ENCODE measurements at places on chromosomes 7 and 10. TPM values are rescaled to one million over a fixed set of nuclear protein-coding genes. Genes with fewer than 3 reads are reported as not detected.

Gene CDH23
- total RNA-seq, result 14.1 TPM

DNA sequence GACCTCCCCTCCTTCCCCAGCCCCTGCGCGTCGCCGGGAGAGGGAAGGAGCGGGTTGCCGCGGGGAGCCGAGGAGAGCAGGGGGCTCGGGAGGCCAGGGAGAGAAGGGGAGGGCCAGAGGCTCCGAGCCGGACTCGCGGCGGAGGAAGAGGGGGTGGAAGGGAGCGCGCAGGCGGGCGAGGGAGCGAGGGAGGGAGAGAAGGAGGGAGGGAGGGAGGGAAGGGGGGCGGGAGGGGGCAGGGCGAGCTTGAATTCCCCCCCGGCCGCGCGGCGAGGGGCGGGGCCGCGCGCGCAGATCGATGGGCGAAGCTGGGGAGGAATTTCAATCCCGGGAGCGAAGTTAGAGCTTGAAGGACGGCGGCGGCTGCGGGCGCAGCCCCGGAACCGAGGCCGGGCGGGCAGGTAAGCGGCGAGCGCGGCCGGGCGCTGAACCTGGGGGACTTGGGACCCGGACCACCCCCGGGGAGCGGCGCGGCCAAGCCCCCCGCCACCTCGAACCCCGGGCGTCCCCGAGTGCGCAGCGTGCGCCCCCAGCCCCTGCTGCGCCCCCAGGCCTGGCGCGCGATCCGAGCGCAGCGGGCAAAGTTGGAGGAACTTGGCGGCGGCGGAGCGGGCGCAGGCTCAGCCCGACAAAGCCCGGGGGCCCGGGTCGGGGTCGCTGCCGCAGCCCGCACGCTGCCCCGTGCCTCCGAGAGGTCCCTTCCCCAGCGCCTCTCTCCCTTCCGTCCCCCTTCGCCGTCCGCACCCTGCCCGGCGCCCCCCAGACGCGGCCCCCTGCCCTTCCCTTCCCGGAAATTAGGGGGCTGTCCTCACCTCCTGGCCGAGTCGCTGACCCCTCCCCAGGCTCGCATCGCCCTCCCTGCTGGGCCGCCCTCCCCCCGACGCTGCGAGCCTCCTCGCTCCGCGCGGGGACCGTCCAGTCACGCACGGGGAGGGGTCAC, at the start of gene ELFN1:
Gene ELFN1, plus strand, starts transcription at position 324 of the 940 bp plus-strand sequence. CDS start 74,320 bp downstream, outside the sequence.
- H3K27me3 ChIP-seq, result peaks cover 10% of the 10 kb centered on the region
- no peak within 1 kb of the TSS for H3K4me3 ChIP-seq
- no peak for DNase-seq
- H3K27ac ChIP-seq, result no peak within 1 kb of the TSS
- H3K4me1 ChIP-seq, result no peaks in the 10 kb centered on the region
- no peaks in the 10 kb centered on the region for H3K36me3 ChIP-seq

- DNase-seq, result no peak
- no peaks in the 10 kb centered on the region for H3K4me1 ChIP-seq
- no peaks in the 10 kb centered on the region for H3K27me3 ChIP-seq
- H3K27ac ChIP-seq, result no peak overlapping the region
- H3K4me3 ChIP-seq, result no peak overlapping the region
- H3K36me3 ChIP-seq, result peaks cover 24% of the 10 kb centered on the region
Observed at GRCh38 chr7:140364819-140365218, 33.5 kb downstream of the SLC37A3 start.

DNA sequence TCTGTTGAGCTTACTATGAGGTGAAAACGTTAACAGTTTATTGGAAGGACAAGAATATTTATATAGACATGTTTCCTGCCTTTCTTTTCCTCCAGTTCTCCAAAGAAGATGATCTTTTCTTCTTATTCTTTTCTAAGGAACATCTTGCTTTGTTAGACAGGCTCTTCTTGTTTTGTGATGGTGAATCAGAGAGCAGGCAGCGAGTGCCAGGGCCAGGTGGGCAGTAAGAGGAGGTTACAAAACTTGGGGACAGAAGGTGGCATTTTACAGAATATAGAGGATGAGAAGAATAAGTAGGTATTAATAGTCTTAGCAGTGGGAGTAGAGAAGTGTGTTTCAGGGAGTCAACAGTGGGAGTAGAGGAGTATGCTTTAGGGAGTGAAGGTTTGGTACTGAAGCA, 223.6 kb downstream of the ARL4A start:
- H3K4me1 ChIP-seq, result no peaks in the 10 kb centered on the region
- no peak overlapping the region for H3K27ac ChIP-seq
- no peak for DNase-seq
- H3K36me3 ChIP-seq, result no peaks in the 10 kb centered on the region

- H3K4me1 ChIP-seq, result no peaks in the 10 kb centered on the region
- no peak overlapping the region for H3K4me3 ChIP-seq
- DNase-seq, result no peak
- H3K27ac ChIP-seq, result no peak overlapping the region
- H3K36me3 ChIP-seq, result no peaks in the 10 kb centered on the region
Observed at GRCh38 chr7:81925530-81925929, 155.7 kb upstream of the HGF start.

DNA sequence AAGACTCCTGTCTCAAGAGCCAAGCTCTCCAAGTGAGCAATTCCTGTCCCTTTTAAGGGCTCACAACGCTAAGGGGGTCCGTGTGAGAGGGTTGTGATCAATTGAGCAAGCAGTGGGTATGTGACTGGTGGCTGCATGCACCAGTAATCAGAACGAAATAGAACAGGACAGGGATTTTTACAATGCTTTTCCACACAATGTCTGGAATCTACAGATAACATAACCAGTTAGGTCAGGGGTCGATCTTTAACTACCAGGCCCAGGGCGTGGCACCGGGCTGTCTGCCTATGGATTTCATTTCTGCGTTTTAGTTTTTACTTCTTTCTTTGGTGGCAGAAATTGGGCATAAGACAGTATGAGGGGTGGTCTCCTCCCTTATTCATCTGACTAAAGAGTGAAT, 54.9 kb upstream of the SP4 start:
- no peak for DNase-seq
- H3K4me1 ChIP-seq, result no peaks in the 10 kb centered on the region
- H3K4me3 ChIP-seq, result no peak overlapping the region
- no peaks in the 10 kb centered on the region for H3K27me3 ChIP-seq
- no peaks in the 10 kb centered on the region for H3K36me3 ChIP-seq

- DNase-seq, result no peak
- no peak overlapping the region for H3K4me3 ChIP-seq
- H3K4me1 ChIP-seq, result peaks cover 16% of the 10 kb centered on the region
- peaks cover 23% of the 10 kb centered on the region for H3K36me3 ChIP-seq
Observed at GRCh38 chr7:103299660-103300059, 2.4 kb downstream of the PMPCB start.

GRCh38 chr10:86729677-86730076, 26.7 kb upstream of the BMPR1A start:
- no peaks in the 10 kb centered on the region for H3K4me1 ChIP-seq
- H3K36me3 ChIP-seq, result no peaks in the 10 kb centered on the region
- H3K4me3 ChIP-seq, result no peak overlapping the region
- DNase-seq, result no peak

DNA sequence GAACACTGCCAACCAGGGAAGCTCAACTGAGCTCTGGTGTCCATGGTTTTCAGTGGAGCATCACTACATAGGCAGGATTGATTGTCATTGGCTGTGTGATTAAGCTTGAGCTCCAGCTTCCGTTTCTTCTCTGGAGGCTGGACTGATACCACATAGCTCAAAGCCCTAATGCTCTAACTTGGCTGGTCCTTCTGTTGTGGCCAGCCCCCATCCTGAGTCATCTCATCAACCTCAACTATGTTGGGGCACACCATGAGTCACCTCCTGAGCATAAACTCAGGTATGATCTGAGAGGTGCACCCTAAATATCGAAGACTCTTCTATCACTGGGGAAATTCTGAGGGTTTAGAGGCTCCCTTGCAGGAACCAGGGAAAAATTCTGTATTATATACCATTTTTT, 114.5 kb upstream of the INHBA start:
- no peak for DNase-seq
- H3K4me3 ChIP-seq, result no peak overlapping the region
- no peaks in the 10 kb centered on the region for H3K36me3 ChIP-seq
- no peaks in the 10 kb centered on the region for H3K4me1 ChIP-seq

- DNase-seq, result no peak
- H3K4me1 ChIP-seq, result no peaks in the 10 kb centered on the region
- no peak overlapping the region for H3K4me3 ChIP-seq
- peaks cover 49% of the 10 kb centered on the region for H3K36me3 ChIP-seq
Observed at GRCh38 chr10:86439544-86439943, 72.9 kb upstream of the GRID1 start.

Gene ATOH7
- total RNA-seq, result not detected

Gene TRPV5
- total RNA-seq, result not detected

DNA sequence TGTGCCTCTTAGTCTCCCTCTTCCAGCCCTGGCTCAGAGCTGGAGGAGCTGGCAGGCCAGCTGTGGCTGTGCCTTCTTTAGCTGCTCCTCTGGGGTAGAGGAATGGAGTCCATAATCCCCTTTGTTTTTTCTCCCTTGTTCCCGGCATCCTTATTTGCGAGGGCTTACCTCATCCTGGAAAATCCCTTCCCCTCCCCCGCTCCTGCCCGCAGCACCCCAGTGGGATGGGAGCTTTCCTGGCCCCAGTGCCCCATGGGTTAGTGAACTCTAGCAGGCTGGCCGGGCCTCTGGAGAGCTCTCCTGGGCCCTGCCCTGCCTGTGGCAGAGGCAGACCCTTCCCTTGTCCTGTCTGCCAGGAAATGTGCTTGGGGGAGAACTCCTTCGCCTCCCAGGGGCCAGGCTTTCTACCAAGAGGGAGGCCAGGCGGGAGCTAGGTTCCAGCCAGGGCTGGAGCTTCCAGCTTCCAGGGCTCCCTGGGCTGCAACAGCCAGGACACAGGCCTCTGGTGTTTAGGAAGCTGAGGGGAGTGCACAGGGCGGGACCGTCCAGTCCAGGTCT, 16.5 kb upstream of the TRIM8 start:
- H3K4me1 ChIP-seq, result peaks cover 4% of the 10 kb centered on the region
- H3K36me3 ChIP-seq, result peaks cover 33% of the 10 kb centered on the region
- DNase-seq, result no peak

DNA sequence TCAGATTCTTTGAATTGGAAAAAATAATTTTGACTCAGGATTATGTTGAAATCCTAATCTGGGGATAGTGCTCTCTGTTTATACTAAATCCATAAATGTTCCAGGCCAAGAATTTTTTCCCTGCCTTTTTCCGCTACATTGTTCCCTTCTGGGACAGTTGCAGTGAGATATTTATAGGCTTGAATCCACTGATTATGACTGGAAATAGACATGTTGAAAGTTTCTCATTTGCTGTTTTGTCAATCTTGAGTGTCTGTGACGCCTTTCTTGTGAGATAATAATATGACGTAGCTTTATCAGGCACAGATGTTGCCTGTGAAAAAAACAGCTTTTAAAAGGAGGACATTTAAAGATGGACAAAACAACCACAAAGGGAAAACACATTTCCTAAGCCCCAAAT, 155.9 kb downstream of the ARID5B start:
- H3K27ac ChIP-seq, result no peak overlapping the region
- H3K27me3 ChIP-seq, result no peaks in the 10 kb centered on the region
- H3K36me3 ChIP-seq, result peaks cover 10% of the 10 kb centered on the region

GRCh38 chr7:22154143-22154529, 202.8 kb downstream of the RAPGEF5 start:
- H3K36me3 ChIP-seq, result no peaks in the 10 kb centered on the region
- no peak for DNase-seq
- H3K27me3 ChIP-seq, result no peaks in the 10 kb centered on the region
- no peak overlapping the region for H3K27ac ChIP-seq
- H3K4me1 ChIP-seq, result no peaks in the 10 kb centered on the region
- no peak overlapping the region for H3K4me3 ChIP-seq

DNA sequence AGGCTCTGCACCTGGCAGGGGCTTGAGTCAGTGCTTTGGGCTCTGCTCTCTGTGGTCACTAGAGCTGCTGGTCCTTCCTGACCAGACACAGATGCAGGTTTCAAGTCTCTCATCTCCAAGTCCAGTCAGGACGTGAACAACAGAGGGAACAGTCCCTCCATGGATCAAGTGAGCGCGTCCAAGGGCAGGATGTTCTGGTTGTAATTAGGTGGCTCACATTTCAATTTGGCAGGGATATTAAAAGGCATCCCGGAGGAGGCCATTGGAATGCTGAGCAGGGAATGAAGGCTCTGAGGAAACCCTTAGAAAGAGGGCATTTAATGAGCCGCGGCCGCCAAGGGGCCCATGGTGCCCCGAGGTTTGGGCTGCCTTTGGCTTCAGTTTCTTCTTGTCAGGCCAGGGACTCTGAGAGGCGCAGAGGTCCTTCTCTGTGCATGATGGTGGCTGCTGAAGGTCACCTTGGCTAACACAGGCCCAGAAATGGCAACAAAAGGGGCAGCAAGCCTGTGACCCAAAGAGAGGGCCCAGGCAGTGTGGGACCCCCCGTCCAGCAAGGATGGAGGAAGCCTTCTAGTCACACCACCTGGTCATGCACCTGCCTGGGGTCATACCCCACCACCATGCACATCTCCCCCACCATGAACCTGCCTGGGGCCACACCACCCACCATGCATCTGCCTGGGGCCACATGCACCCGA, 30.7 kb upstream of the INPP5A start:
- no peaks in the 10 kb centered on the region for H3K27me3 ChIP-seq
- H3K4me1 ChIP-seq, result no peaks in the 10 kb centered on the region
- no peak for DNase-seq

Gene MRC1
- 0.13 TPM for total RNA-seq

Gene GRID2IP
- 0.69 TPM for total RNA-seq

Gene MDFIC
- total RNA-seq, result 84.5 TPM

GRCh38 chr10:25263931-25264330, 89.1 kb downstream of the GPR158 start:
- no peaks in the 10 kb centered on the region for H3K36me3 ChIP-seq
- no peak for DNase-seq
- no peaks in the 10 kb centered on the region for H3K27me3 ChIP-seq
- no peaks in the 10 kb centered on the region for H3K4me1 ChIP-seq
- no peak overlapping the region for H3K4me3 ChIP-seq

GRCh38 chr7:92898798-92899197, 62.4 kb upstream of the CDK6 start:
- no peak for DNase-seq
- H3K27ac ChIP-seq, result no peak overlapping the region
- no peak overlapping the region for H3K4me3 ChIP-seq
- no peaks in the 10 kb centered on the region for H3K4me1 ChIP-seq
- no peaks in the 10 kb centered on the region for H3K27me3 ChIP-seq

- H3K4me3 ChIP-seq, result no peak overlapping the region
- H3K4me1 ChIP-seq, result peaks cover 9% of the 10 kb centered on the region
- H3K27ac ChIP-seq, result no peak overlapping the region
- DNase-seq, result no peak
Observed at GRCh38 chr10:99555825-99556523, 23.2 kb downstream of the NKX2-3 start.

Gene ZNF680
- 10.0 TPM for total RNA-seq

DNA sequence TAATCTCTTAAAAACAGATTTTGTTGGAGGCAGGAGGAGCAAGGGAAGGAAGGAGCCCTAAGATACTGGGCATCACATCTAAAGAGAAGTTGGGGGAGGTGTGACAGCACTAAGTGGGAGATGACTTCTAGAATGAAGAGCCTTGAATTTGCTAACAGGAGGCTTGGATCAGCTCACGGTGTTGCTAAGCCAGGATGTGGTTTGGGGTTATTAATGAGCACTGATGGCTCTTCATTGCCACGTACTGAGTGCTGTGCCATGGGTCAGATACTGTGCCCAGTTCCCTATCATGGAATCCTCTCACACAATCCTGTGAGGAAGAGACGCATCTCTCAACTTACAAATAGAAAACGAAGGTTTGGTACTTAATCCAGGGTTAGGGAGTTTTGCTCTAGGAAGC, 78.5 kb downstream of the C7orf25 start:
- H3K27me3 ChIP-seq, result no peaks in the 10 kb centered on the region
- H3K36me3 ChIP-seq, result no peaks in the 10 kb centered on the region
- H3K27ac ChIP-seq, result no peak overlapping the region
- no peak overlapping the region for H3K4me3 ChIP-seq

All from naive thymus-derived CD4-positive, alpha-beta T cell (primary cell).